ENCODE measurements at places on chromosomes 11 and 22.

- DNase-seq: no peak
- no peak overlapping the region for H3K4me3 ChIP-seq
- H3K36me3 ChIP-seq: peaks cover 4% of the 10 kb centered on the region
- peaks cover 13% of the 10 kb centered on the region for H3K4me1 ChIP-seq
- no peaks in the 10 kb centered on the region for H3K27me3 ChIP-seq
Measured at GRCh38 chr11:123504401-123504800, 74.3 kb downstream of the GRAMD1B start.

- no peaks in the 10 kb centered on the region for H3K36me3 ChIP-seq
- H3K4me3 ChIP-seq: no peak overlapping the region
- H3K4me1 ChIP-seq: peaks cover 21% of the 10 kb centered on the region
- peaks cover 92% of the 10 kb centered on the region for H3K27me3 ChIP-seq
- DNase-seq: no peak
Measured at GRCh38 chr11:31820438-31820818, 9.3 kb upstream of the PAX6 start.

- DNase-seq: no peak
- H3K36me3 ChIP-seq: no peaks in the 10 kb centered on the region
- no peak overlapping the region for H3K4me3 ChIP-seq
Measured at GRCh38 chr11:75066061-75066460, 30.6 kb downstream of the OR2AT4 start.

GRCh38 chr11:105109855-105110687, 29.5 kb downstream of the CARD18 start:
- no peak for DNase-seq
- H3K36me3 ChIP-seq: no peaks in the 10 kb centered on the region
- H3K4me1 ChIP-seq: peaks cover 24% of the 10 kb centered on the region
- peaks cover 16% of the 10 kb centered on the region for H3K27me3 ChIP-seq
- no peak overlapping the region for H3K27ac ChIP-seq

- peaks cover 5% of the 10 kb centered on the region for H3K27me3 ChIP-seq
- H3K36me3 ChIP-seq: peaks cover 2% of the 10 kb centered on the region
- peaks cover 68% of the 10 kb centered on the region for H3K4me1 ChIP-seq
- peak overlapping the region; percentile 84 for H3K27ac ChIP-seq
- DNase-seq: no peak
Measured at GRCh38 chr11:36389811-36390210, 93.7 kb downstream of the PRR5L start.

DNA sequence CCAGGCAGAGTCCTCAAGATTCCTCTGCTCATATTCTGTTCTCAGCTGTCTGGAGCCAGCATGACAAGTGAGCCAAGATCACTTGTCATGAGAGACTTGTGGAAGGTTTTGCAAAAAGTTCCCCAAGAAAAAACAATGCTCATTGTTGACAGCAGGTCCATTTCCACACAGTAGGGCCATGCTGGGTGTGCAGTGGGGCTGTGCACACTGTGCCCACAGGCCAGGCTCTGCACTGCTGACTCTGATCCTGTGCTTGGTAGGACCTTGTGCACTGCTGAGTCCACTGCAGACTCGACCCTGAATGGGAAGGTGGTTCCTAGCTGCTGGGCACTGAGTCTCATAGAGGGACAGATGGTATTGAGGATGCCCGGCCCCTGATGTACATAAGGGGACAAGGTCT, 33.9 kb upstream of the IGLL5 start:
- no peak overlapping the region for H3K4me3 ChIP-seq
- no peak for DNase-seq
- no peaks in the 10 kb centered on the region for H3K27me3 ChIP-seq
- no peaks in the 10 kb centered on the region for H3K36me3 ChIP-seq
- peaks cover 5% of the 10 kb centered on the region for H3K4me1 ChIP-seq

DNA sequence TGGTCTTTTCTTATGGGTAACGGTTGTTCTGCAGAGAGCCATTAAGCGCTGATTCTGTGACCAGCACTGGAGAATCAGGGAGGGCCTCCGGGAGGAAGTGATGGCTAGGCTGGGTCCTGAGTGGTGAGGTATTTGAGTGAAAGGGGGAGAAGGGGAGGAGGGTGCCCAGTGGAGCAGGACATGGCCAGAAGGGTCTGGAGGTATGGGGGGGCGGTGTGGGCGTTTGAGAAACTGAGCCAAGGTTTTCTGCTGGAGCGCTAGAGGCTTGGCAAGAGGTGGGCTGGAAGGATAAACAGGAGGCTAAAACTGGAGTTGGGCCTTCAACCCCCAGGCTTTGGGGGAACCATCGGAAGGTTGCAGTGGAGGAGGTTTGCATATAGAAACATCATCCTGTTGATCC, 72.5 kb downstream of the FBLN1 start:
- H3K27ac ChIP-seq: no peak overlapping the region
- H3K4me3 ChIP-seq: no peak overlapping the region
- peaks cover 2% of the 10 kb centered on the region for H3K36me3 ChIP-seq
- peaks cover 2% of the 10 kb centered on the region for H3K4me1 ChIP-seq

DNA sequence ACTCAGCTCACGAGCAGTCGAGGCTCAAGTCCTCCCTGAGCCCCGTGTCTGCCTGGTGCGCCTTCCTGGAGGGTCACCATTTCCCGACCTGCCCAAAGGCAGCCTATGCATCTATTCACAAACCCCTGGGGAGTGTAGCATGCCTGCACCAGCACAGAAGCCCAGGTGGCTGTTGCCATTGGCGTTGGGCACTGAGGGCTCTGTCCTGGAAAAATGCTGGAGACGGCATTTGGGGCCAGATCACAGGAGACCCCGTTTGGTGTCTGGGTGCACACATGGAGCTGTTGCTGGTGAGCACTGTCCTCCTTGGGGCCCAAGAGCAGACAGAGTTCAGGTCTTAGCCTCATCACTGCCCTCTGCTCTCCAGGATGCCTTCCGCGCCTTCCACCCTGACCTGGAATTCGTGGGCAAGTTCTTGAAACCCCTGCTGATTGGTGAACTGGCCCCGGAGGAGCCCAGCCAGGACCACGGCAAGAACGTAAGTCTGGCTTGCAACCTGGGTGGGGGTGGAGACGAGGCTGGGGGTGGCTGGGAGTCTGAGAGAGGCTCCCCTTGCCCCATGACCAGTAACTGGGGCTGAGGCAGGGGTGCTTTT, 9.4 kb downstream of the FADS2 start:
- H3K4me3 ChIP-seq: no peak overlapping the region
- peaks cover 20% of the 10 kb centered on the region for H3K4me1 ChIP-seq
- no peak for DNase-seq
- no peak overlapping the region for H3K27ac ChIP-seq
- H3K27me3 ChIP-seq: no peaks in the 10 kb centered on the region
- H3K36me3 ChIP-seq: peaks cover 11% of the 10 kb centered on the region

- peaks cover 8% of the 10 kb centered on the region for H3K27me3 ChIP-seq
- no peak for DNase-seq
- no peaks in the 10 kb centered on the region for H3K4me1 ChIP-seq
- no peak overlapping the region for H3K27ac ChIP-seq
- H3K4me3 ChIP-seq: no peak overlapping the region
Measured at GRCh38 chr11:116243991-116244390, 528.8 kb downstream of the BUD13 start.

DNA sequence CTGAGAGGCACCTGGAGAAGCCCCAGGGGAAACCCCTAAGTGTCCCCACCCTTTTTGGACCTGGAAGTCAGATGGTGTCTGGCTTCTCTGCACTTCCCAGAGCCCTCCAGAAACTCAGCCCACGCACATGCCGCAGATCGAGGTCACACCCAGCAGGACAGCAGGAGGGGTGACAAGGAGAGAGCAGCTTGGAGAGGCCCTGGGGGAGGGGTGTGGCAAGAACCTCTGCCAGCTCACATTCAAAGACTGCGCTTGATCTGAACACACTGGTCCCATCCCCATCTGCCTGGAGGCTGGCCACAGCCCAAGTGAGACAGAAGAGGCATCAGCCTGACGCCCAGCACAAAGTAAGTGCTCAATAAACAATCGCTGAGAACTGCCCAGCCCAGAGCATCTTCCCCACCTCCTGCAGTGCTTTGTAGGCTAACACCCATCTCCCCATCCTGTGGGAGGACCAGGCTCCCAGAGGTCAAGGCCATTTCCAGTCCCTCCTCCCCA, 21.4 kb downstream of the TMPRSS6 start:
- peak; percentile 49 for DNase-seq
- H3K4me1 ChIP-seq: peaks cover 30% of the 10 kb centered on the region
- peaks cover 2% of the 10 kb centered on the region for H3K36me3 ChIP-seq
- H3K27me3 ChIP-seq: no peaks in the 10 kb centered on the region
- H3K4me3 ChIP-seq: peak overlapping the region; percentile 67
- peak overlapping the region; percentile 72 for H3K27ac ChIP-seq

- H3K4me1 ChIP-seq: no peaks in the 10 kb centered on the region
- DNase-seq: no peak
- peaks cover 9% of the 10 kb centered on the region for H3K36me3 ChIP-seq
- H3K27ac ChIP-seq: no peak overlapping the region
Measured at GRCh38 chr11:7657306-7658025, 15.8 kb downstream of the CYB5R2 start.

GRCh38 chr11:126083829-126084607, 21.4 kb upstream of the CDON start:
- H3K27me3 ChIP-seq: no peaks in the 10 kb centered on the region
- peak overlapping the region; percentile 84 for H3K27ac ChIP-seq
- no peaks in the 10 kb centered on the region for H3K36me3 ChIP-seq

- peaks cover 15% of the 10 kb centered on the region for H3K36me3 ChIP-seq
- no peak overlapping the region for H3K4me3 ChIP-seq
- peaks cover 16% of the 10 kb centered on the region for H3K4me1 ChIP-seq
- H3K27ac ChIP-seq: no peak overlapping the region
- no peaks in the 10 kb centered on the region for H3K27me3 ChIP-seq
Measured at GRCh38 chr11:60838132-60838531, 3.8 kb upstream of the CCDC86 start.

- H3K36me3 ChIP-seq: no peaks in the 10 kb centered on the region
- H3K27me3 ChIP-seq: no peaks in the 10 kb centered on the region
- no peak overlapping the region for H3K4me3 ChIP-seq
- no peaks in the 10 kb centered on the region for H3K4me1 ChIP-seq
Measured at GRCh38 chr11:89437317-89437716, 53.9 kb downstream of the NOX4 start.

DNA sequence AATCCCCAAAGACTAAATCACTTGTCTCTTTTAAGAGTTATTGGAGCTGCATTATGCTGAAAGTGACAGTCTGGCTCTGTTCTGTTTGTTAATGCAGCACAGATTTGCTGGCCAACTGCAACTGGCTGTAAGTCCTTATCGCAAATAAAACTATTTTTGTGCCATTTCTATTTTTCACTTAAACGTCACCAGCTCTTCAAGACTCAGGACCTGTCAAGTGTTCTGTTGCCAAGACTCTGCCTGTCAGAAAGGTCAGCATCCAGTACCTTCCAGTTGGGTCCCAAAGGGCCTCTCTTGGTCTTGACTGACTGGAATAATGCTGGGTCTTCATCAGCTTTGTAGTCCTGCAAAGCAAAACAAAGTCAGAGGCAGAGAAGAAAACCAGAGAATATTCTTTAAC, 45.6 kb downstream of the PITPNB start:
- H3K36me3 ChIP-seq: peaks cover 98% of the 10 kb centered on the region
- H3K27me3 ChIP-seq: no peaks in the 10 kb centered on the region
- H3K4me1 ChIP-seq: peaks cover 56% of the 10 kb centered on the region
- no peak overlapping the region for H3K27ac ChIP-seq
- no peak overlapping the region for H3K4me3 ChIP-seq

DNA sequence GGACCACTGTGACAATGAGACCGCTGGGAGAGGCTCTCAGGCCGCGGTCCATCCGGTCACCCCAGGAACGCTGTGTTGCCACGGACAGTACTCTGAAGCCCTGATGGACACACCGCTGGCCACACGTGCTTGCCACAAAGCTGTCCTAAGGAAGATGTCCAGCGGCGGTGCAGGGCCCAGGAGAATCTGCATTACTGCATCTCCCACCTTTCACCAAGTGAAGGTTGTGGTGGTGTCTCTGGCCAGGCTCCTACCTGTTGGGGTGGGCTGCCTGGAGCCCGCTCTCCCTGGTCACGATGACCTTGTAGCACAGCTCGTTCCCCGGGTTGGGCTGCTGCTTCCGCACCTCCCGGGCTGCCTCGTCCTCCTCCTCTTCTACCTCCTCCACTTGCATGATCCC, 4.2 kb downstream of the TTLL12 start:
- H3K27me3 ChIP-seq: no peaks in the 10 kb centered on the region
- no peak for DNase-seq
- H3K27ac ChIP-seq: no peak overlapping the region
- no peak overlapping the region for H3K4me3 ChIP-seq
- peaks cover 83% of the 10 kb centered on the region for H3K36me3 ChIP-seq

- no peak overlapping the region for H3K4me3 ChIP-seq
- no peaks in the 10 kb centered on the region for H3K4me1 ChIP-seq
- H3K27me3 ChIP-seq: no peaks in the 10 kb centered on the region
- no peak overlapping the region for H3K27ac ChIP-seq
Measured at GRCh38 chr11:1194977-1195681, 27.7 kb upstream of the MUC5B start.

DNA sequence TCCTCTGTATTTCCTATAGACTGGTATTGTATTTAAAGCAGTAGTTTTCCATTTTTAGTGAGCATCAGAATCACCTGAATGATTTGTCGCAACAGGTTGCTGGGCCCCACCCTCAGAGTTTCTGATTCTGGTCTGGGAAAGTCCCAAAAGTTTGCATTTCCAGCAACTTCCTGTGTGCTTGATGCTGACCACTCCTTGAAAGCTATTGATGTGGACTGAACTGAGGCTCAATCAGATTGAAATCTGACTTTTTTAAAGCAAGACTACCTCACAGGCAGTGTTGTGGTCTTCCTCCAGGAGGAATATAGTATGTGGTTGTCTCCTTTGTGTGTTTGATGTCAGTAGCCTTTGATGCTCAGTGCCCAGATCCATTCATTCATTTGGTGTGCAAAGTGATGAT, 17.2 kb upstream of the MPZL2 start:
- H3K4me1 ChIP-seq: peaks cover 57% of the 10 kb centered on the region
- H3K27ac ChIP-seq: peak overlapping the region; percentile 20
- DNase-seq: no peak
- no peaks in the 10 kb centered on the region for H3K27me3 ChIP-seq
- H3K36me3 ChIP-seq: no peaks in the 10 kb centered on the region

All from activated T-cell treated with anti-CD3 and anti-CD28 coated beads, Interleukin-2, amount 50 U/mL, for 24 hours (primary cell).